Activated T-helper 1 cell treated with anti-CD3 and anti-CD28 coated beads, Interleukin-12 subunit alpha, Interleukin-12 subunit beta, Interleukin-2, Interleukin-4 antibody, amounts not matched to agents 30 ng/mL and 10 ng/mL and 1 ng/mL, durations not matched to agents 14 hours and 24 hours and 36 hours (primary cell): ENCODE measurements at places on chromosomes 4 and X.

- DNase-seq, result no peak
These were observed 8.2 kb downstream of the MSANTD1 start for GRCh38 chr4:3257103-3257555.

- no peak for DNase-seq
These were observed 209.9 kb downstream of the RELL1 start for GRCh38 chr4:37476256-37476655.

DNA sequence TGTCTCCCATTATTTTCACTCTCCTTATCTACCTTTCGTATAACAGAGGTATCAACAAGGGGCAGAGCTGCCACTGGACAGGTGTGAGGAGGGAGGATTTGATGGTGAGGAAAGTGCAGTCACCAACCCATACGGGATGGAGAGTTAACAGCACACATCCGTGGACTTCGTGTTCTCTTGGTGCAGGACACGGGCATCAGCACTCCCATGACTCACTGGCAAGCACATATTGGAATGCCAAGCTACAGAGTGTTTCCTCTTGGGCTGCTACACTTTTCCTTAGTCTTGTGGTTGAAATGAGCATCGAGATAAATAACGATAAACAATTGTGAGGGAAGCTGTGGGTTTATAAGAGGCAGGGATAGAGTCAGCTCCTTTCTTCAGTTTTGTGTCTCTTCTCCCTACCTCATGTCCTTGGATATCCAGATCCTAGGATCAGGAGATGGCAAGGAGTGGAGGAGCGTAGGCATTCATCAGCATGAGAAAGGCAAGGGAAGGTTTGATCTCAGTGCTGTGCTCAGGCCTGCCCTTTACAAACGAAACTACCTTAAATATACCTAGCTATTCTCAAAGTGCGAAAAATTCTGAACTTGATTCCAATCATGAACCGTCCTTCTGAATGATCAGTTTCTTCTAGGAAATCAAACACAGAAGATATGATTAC is 96.3 kb downstream of the ZNF827 start:
- no peak for DNase-seq

GRCh38 chrX:77749695-77750094 is 36.3 kb downstream of the ATRX start:
- DNase-seq, result no peak

DNA sequence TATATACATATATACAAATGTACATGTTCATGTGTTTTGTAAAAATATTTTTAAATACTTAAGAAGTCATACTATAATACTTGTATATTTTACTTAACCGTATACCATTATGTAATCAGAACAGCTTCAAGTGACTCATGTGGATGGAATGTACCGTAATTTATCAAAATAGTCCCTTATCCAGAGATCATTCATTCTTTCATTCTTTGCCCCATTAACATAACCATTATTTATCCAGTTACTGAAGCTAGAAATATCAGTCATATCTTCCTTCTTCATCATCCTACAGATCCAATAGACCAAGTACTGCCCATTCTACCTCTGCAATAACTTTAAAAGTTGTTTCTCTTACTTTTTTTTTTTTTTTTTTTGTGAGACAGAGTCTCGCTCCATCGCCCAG is 164.2 kb downstream of the MAB21L2 start:
- no peak for DNase-seq
